Endothelial cell of umbilical vein (primary cell): ENCODE measurements at places on chromosomes 7 and 10. TPM values are rescaled to one million over a fixed set of nuclear protein-coding genes. Genes with fewer than 3 reads are reported as not detected.

The PTF1A gene
- total RNA-seq: not detected in 2 replicates

The SCIN gene
- total RNA-seq: 0.69 TPM in 1 of 2 replicates, not detected in the other

The LRRN3 gene
- total RNA-seq: not detected in 2 replicates

The HTR5A gene
- total RNA-seq: not detected in 2 replicates

The ANKRD61 gene
- total RNA-seq: 0.35 and 0.53 TPM in 2 replicates

The AEBP1 gene
- total RNA-seq: 47.7 and 48.0 TPM in 2 replicates

The FEZF1 gene
- not detected in 2 replicates for total RNA-seq

The SRGN gene
- total RNA-seq: 433 and 450 TPM in 2 replicates

The PROSER2 gene
- total RNA-seq: 22.6 and 23.5 TPM in 2 replicates

GRCh38 chr7:95264363-95264891 lies 59.9 kb downstream of the PON1 start:
- DNase-seq: no peak

- no peak for DNase-seq
These were observed 67.0 kb upstream of the ATRNL1 start for GRCh38 chr10:115026056-115026745.

GRCh38 chr10:121771966-121772365 lies 155.9 kb downstream of the ATE1 start:
- no peak for DNase-seq

DNA sequence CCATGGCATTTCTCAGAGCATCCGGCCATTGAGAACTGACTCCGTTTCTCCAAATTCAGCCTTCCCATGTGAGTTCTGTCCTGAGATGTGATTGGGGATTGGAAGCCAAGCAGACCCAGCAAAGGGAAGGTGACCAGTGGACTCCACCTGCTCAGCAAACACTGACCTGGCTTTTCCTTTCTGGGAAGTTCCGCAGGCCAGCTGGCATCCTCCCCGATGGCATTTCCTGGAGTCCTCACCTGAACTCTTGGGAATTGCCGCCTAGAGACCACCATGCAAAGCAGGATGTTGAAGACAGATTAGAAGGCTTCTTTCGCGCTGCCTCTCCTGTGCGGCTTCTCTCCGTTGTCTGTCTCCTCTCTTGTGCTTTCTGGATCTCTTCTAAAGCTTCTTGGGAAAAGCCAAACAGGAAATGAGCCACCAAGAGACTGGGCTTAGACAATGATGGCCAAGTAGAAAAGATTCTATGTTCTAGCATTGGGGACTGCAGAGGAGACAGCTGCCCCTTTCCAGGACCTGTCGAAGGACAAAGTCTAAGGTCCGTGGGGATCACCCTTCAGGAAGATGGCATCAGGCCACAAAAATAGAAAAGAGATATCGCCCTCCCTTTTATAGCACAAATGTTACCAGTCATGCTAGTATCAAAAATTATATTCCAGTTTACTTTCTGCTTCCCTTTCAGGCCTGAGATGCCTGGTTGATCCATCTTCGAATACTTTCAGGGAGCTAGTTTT lies 103.7 kb upstream of the INSYN2A start:
- no peak for DNase-seq

- DNase-seq: no peak
These were observed 153.5 kb downstream of the MBL2 start for GRCh38 chr10:52619052-52619451.

- peak; percentile 17 for DNase-seq
These were observed 4.4 kb upstream of the BET1 start for GRCh38 chr7:94008537-94008936.

DNA sequence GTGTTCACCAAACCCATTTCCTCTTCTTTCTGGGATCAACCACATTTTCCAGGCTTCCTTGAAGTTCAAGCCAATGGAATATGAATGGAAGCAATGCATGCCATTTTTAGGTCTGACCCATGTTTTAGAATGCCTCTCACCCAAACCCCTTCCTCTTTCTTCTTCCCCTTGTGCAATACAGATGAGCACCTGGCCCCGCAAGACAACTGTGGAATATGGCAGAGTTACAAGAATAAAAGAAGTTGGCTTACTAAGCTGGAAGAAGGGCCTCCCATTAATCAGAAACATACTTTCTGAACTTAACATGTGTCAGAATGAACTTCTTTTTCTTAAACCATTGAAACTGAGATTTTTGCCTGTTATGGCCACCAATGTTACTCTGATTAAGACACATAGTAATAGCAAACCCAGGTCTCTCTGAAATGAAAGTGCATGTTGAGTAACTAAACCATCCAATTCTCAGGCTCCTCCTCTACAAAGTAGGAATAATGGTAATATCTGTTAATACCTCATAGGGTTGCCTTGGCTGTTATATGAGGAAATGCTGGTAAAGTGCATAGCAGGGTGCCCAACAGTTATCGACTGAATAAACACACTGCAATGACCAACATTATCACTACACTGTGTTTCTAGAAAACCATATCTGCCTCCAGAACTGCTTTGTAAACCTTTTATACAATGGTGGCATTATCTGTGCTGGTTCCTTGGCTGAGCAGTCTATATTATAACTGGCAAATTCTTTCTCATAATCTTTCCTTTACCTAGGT lies 382.2 kb upstream of the NRP1 start:
- no peak for DNase-seq

DNA sequence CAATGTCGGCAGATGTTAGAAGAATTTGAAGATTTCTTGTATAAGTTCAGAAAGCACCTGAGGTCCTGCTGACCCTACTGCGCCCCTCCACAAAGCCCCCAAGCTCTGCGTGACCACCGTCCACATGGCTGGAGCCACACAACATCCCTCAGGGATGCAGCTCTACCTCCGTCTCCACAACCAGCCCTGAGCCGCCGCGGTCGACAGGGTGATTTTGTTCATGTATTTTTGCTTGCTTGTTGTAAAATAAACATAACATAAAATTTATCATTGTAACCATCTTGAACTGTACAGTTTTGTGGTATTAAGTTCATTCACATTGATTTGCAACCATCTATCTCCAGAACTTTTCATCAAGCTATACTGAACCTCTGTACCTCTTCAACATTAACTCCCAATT lies 50.5 kb downstream of the CPXM2 start:
- no peak for DNase-seq

DNA sequence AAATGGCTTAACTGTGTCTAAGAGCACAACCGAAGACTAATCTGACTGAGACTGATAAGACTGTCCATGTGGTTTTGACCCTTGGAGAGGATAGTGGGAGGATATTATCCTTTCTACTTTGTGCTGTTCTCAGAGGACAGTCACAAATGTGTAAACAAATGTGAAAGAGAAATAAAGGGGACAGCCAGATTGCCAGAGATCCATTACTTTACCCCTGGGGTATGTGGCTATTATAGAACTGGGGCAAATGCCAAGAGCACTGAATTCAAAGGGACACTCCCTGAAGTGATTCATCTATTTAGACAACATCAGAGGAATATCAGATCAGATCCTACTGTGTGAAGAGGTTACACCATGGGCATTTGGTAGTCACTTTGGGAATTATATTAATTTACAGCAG lies 154.7 kb downstream of the RNLS start:
- no peak for DNase-seq

GRCh38 chr10:98748298-98748697 lies 301.6 kb upstream of the HPS1 start:
- peak; percentile 13 for DNase-seq

GRCh38 chr7:29354340-29354739 lies 159.8 kb downstream of the CHN2 start:
- no peak for DNase-seq

- no peak for DNase-seq
These were observed 1.2 kb downstream of the AHCYL2 start for GRCh38 chr7:129225931-129226572.

DNA sequence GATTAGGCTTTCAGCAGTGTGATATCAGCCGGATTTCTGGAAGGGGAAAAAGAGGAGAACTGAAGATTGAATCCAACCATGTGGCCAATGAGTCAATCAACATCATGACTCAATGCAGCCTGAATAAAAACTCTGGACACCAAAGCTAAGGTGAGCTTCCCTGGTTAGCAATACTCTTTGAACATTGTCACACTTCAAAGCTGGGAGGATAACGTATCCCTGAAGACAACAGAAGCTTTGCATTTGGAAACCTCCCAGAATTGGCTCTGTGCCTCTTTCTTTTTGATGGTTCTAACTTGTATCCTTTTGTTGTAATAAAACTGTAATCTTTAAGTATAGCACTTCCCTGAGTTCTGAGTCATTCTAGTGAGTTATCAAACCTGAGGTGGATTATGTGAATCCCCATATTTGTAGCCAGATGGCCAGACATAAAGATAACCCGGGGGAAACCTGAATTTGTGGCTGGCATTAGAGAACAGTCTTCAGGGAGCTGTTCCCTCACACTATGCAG lies 284.4 kb downstream of the IPMK start:
- DNase-seq: no peak

DNA sequence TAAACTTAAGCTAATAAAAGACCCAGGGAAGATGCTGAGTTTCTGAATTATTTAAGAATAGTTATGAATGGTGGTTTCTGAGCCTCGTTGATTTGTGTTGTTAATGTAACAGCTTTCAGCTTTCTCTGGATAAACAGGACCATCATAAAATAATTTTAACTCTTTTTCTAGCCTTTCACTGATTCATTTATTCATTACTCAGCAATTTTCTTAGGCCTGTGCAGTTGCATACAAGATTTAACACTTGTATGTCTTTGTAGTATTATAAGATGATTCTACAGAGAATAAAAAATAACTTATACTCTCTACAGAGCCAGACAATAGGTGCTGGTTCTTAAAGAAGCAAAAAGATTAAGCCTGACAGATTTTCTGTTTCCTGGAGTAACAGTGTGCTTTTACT lies 29.3 kb downstream of the TMEM196 start:
- DNase-seq: no peak

DNA sequence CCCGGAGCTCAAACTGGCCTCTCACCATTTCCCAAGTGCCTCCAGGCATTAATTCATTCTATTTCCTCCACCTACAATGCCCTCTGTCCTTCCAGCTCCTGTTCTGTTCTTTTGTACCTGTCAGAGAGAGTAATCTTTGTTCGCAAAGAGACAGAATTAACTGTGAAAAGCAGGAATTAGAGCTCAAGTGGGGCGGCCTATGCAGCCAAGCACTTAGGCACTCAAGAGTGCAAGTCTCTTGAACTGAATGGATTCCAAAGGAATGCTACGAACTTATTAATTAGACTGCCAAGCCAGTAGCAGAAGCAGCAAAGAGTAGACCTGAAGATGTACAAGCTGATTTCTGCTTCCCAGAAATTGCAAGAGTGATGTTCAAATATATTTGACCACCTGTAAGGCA lies 338.3 kb upstream of the AUTS2 start:
- no peak for DNase-seq

DNA sequence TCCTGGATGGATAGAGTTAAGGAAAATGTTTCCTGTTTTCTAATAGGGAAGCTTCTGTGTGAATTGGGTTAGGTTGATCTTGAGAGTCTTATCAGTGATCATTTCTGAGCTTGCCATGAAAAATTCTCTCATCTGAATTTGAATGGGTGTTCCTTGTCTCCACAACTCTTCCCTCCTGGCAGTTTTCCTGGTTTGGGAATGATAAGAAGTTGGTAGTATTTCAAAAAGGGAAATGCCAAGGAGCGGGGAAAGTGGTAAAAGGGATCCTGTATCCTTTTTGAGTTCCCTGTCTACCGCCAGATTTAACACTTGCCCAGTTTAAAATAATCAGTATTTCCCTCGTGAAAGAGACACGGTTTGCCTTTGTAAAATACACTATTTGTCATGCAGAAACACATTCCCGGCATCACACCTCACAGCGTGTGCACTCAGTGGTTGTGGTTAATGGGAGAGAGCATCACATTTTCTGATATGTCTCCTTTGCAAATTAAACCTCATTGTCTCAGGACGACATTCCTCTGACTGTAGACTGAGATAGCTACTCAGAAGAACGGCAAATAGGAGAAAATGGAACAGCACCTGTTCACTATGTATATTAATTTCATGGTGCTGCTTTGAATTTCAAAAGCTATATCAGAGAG lies 113.2 kb upstream of the IFRD1 start:
- peak; percentile 20 for DNase-seq

- DNase-seq: no peak
These were observed 21.4 kb upstream of the ZNF862 start for GRCh38 chr7:149816794-149817193.

- no peak for DNase-seq
These were observed 126.8 kb downstream of the TPK1 start for GRCh38 chr7:144709066-144709465.
